Activated B cell treated with CpG ODN at 0.5 μM for 24 hours (primary cell): ENCODE measurements at places on chromosomes 2 and 18.

DNA sequence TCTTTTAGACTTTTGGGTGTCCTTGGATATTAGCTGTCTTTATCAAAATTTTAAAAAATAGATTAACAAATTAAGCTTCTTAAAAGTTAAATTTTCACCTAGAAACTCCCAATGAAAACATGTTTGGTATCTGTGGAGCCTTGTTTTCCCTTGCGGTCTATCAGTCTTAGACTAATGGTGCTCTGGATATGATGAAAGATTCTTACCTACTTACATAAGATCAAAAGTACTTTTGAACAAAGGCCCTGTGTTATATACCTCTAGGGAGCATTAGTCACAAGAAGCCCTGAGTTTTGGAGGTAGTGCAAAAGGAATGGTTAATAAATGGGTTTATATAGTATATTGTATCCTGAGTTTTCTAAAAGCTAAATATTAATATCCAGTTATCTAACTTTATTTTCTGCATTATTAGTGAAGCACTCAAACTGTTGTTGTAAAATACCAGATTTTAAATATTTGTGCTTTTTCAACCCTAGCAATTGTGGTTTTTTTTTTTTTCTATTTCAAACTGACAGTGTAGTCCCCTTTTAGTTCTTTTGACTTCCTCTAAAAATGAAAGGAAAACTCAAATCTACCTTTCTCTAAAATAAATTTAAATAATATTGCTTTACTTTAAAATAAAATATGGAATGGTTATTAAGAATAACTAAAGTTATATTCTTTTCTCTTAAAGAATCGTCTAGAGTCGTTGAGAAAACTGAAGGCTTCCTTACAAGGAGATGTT, 18.1 kb downstream of the NDC80 start:
- no peak for DNase-seq

GRCh38 chr2:152466980-152467676, 132.2 kb downstream of the FMNL2 start:
- DNase-seq: no peak

GRCh38 chr2:145739681-145740080, 1219.8 kb upstream of the ZEB2 start:
- no peak for DNase-seq

- no peak for DNase-seq
Observed at GRCh38 chr2:43708178-43708577, 31.9 kb upstream of the C1GALT1C1L start.

GRCh38 chr2:106552921-106553320, 65.8 kb downstream of the CD8B2 start:
- DNase-seq: no peak

- DNase-seq: peak; percentile 53
Observed at GRCh38 chr2:110805894-110806452, 73.6 kb downstream of the ACOXL start.

GRCh38 chr2:108919571-108920373, 69.2 kb downstream of the EDAR start:
- DNase-seq: no peak

GRCh38 chr18:11425211-11425610, 184.2 kb upstream of the SLC35G4 start:
- DNase-seq: no peak

GRCh38 chr2:228590681-228591080, 409.2 kb upstream of the SPHKAP start:
- DNase-seq: no peak

DNA sequence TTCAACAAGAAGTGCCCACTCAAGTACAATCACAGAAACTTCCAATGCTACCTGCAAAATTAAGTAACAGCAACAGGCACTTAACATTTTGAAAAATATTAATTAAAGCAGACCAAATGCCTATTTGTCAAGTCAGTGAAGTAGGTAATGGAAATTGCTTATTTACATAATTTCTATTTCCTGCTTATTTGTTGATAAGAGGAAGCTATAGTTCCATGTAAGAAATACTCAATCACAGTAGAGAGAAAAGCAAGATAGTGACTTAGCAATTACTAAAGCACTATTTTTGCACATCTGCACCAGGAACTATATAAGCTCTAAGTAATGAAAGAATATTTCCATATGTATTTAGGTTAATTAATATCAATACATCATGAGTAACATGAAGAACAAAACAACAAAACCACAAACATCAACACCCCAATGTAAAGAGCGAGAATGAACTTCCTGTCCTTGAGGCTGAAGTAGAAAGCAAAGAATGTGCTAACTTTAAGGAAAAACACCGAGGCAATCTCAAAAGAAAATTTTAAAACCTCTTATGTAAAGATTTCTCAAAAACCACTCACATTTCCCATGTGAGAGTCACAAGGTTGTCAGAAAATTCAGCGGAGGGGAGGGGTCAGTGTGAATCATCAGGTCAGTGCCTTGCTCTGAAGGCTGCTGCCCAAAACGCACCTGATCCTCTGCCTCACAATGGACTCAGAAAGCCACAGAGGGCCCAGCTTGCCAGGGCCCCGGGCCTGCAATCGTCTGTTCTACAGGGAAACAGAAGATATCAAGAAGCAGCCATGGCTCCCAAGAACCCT, 12.5 kb downstream of the NPC1 start:
- no peak for DNase-seq

- no peak for DNase-seq
Observed at GRCh38 chr18:51266773-51267172, 69.3 kb upstream of the MEX3C start.

- no peak for DNase-seq
Observed at GRCh38 chr2:148578493-148578884, 66.1 kb upstream of the EPC2 start.

- DNase-seq: no peak
Observed at GRCh38 chr2:210961249-210961648, 404.9 kb downstream of the CPS1 start.

- no peak for DNase-seq
Observed at GRCh38 chr18:52333860-52334259, 6.1 kb upstream of the DCC start.

- DNase-seq: no peak
Observed at GRCh38 chr2:134575888-134576287, 142.9 kb downstream of the TMEM163 start.

GRCh38 chr18:74367905-74368304, 52.3 kb downstream of the C18orf63 start:
- DNase-seq: no peak

GRCh38 chr2:215439404-215439803, 3.5 kb upstream of the FN1 start:
- DNase-seq: no peak

DNA sequence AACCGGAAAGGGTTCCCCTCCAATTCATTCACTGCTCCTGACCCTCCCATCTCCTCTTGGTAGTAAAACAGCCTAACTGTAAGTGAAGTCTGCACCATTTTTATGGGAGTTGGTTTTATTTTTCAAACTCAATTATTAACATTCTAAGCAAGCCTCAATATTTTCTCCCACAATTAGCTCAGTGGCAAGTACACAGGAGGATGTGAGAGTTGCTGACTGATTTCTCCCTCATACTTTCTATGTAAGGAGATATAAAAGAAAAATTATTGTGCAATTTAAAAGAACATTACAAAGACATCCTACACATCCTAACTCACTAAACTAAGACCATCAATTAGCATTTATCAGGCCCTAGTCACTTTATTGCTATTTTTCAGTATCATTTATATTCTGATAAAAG, 73.9 kb downstream of the PIAS2 start:
- DNase-seq: no peak

GRCh38 chr2:213177679-213178078, 26.3 kb upstream of the IKZF2 start:
- no peak for DNase-seq

DNA sequence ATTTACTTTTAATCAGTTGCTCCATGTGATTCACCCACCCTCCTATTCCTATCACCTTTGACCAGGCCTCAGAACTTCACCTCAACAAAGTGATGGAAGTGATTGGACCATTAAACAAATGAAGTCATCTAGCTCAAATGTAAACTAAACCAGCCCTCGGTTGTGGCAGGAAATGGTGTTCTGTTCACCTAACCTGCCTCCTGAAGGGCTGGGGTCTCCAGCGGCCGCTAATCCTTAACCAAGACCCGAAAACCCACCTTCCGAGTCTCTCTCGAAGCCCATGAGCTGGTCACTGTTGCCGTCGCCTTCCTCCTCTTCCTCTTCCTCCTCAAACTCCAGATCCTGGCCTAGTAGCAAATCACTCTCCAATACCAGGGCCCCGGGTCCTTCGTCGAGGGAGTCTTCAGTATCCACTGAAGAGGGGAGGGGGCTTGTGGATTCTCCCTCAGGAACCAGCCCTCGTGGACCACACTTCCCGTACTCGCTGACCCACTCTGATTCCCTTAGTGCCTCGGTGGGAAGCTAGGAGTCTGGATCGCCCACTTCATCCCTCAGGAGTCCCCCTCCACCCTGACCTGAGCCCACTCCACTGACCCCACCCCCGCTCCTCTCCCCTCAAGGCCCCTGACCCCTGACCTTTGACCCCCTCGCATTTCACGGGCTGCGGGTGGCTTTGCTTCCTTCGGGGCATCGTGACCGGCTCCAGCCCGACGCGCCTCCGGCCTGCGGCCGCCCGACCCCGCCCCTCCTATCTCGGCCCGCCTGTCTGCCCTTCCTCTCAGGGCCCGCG, 503 bp downstream of the ZNF513 start:
- DNase-seq: peak; percentile 20

DNA sequence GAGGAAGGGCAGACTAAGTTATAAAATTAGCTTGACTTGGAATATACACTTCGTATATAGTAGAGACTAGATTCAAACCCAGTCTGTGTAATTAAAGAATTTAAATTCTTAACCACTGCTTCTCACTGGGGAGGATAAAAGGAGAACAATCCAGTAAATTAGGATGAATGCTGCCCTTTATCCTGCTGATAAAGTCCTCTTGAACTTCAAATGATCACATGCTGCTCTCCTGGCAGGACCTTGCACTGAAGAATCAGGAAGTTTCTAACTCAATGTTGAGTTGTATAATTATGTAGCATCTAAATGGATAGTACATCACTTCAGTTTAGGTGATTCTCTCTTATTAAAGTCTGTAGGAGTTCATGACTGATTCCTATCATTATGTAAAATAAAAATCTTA, 1179.7 kb downstream of the DSC3 start:
- DNase-seq: no peak

DNA sequence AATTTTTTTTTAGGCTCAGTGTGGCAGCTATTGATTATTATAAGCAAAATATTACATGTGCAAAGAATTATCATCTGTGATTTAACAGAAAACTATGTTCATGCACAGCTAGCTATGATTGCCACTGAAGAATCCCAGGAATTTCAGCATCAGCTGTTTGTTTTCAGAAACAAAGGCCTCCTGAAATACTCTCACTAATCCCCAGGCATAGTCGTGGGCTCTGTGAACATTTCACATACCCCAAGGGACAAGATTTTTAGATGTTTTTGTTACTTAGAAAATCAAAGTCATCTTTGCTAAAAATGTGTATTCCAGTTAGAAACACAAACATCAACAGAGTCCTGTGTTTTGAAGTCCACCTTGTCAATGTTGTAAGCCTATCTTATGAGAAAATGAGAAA, 156.1 kb downstream of the MYO1B start:
- no peak for DNase-seq

GRCh38 chr2:152646775-152647174, 70.5 kb downstream of the PRPF40A start:
- DNase-seq: no peak

DNA sequence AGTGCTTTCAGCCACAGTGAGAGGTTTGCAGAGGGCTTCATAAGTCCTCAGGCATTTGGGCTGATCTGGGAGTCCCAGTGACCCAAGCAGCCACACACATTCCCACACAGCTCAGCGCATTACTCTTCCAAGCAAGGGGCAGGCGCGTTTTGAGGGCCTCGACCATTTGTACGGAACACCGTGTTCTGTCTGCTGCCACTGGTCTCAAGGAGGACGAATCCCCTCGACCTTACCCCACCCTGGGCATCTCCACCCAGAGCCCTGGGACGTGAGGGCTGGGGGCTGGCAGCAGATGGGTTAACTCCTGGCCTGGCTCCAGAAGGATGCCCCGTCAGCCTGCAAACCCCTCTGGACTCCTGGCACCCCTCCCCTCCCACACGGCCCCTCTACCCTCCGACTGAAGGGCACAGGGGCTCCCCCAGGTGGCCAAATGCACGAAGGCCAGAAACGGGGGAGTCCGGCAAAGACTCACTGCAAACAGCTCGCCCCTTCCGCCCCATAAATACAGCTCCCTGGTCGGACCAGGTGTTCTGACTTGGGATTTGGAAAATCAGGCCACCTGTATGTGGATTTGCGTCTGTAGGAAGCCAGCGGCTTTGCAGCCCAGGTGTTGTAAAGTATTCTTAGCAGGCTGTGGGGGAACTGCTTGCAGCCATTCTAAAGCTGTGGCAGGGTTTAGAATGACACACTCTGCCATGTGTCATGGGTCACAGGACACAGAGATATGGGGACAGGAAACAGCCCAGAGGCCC, 33.6 kb upstream of the PTMA start:
- DNase-seq: peak; percentile 81

DNA sequence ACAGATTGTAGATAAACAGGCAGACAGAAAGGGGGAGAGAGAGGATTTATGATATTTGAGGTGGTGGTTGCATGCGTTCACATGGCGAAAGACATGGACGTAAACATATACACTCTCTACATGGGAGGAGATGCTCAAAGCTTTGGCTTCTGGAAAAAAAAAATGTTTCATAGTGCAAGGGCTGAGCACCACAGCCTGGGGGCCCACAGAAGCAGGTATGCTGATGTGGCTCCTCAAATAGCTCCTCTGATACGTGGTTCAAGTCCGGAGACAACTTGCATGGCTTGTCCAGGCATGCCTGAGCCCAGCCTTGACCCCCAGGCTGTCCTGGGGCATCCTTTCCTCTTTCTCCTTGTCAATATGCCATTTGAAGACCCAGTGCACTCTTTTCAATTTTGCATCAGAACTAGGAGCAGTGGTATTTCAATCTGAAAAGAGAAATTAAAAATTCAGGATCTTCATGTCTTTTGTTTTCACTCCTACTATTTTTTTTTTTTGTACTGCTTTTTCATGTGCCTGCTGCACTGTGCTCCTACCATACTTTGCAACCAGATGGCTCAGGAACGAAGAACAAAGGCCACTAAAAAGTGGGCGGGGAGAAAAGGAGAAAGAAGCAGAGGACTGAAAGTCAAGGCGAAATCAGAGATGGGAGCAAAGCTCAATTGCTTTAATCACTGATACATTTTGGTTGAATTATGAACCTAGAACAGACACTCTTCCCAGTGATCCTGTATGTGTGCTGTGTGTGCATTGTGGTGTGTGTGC, 495.7 kb upstream of the TCF4 start:
- DNase-seq: no peak

DNA sequence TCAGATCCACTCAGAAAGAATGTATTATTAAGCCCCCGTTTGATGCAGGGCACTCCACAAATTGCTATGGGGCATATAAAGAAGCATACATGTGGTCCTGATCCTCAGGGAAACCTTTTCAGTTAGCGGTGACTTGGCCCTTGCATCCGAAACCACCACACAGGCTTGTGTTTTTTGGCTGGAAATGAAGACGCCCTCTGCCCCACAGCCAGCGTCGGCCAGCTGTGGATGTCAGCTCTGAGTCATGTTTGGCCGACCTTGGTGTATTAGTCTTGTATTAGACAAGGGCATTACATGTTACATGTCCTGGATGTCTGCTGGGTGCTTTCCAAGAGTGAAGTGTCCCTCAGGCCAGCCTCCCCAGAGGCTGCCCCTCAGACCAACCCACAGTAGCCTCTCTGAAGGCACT, 107.6 kb upstream of the MAP3K20 start:
- DNase-seq: no peak

GRCh38 chr2:28600181-28600580, 104.3 kb downstream of the PLB1 start:
- DNase-seq: no peak

- no peak for DNase-seq
Observed at GRCh38 chr2:138071720-138072719, 107.7 kb downstream of the HNMT start.

GRCh38 chr2:199228887-199229819, 228.6 kb downstream of the SATB2 start:
- DNase-seq: no peak
